ENCODE measurements at places on chromosomes 1 and 21.
A peak's percentile ranks its signal among the peaks of the same experiment; 100 is the strongest.

DNA sequence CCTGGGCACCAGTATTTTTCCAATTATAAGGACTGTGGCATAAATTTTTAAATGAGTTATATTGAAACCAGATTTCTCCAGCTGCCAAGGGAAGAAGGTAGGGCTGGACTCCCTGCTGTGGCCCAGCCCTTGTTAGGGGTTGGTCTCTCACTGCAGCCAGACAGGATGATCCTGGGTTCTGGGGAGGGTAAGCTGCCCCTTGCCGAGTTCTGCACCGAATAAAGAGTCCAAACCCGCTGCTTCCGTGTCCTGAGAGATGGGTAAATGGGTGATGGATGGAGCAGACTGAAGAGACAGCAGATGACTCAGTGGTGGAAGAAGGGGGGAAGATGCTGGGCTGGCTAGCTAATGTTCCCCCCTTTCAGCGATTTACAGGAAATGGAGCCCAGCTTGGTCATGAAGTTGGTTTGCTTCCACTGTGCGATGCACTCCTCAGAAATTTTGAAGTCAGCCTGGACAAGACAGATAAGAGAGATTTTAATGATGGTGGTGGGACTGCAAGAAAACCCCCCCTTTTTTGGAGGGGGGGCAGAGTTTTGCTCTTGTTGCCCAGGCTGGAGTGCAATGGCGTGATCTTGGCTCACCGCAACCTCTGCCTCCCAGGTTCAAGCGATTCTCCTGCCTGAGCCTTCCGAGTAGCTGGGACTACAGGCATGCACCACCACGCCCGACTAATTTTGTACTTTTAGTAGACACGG is 41.4 kb downstream of the YARS1 start:
- DNase-seq = peak; percentile 81

GRCh38 chr1:83781667-83782066 is 217.3 kb downstream of the TTLL7 start:
- DNase-seq = no peak

DNA sequence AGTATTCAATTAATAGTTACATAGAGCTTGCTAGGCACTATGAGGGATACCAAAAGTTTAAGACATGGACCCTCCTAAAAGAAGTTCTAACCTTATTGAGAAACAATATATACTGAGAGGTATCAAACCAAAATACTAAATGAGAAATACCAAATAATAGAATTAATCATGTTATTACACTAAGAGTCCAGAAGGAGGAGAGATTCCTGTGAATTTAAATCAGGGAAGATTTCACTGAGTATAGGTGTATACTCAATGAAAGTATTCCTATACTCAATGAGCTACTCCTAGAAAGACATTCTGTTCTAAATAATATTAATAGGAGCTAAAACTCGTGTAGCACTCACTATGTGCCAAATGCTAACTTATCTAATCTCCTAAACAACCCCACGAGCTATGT is 9.4 kb downstream of the CR1L start:
- no peak for DNase-seq

GRCh38 chr1:236150311-236150955 is 8.1 kb downstream of the GPR137B start:
- no peak for DNase-seq

- DNase-seq = no peak
Measured at GRCh38 chr1:112852276-112852675, 103.7 kb downstream of the SLC16A1 start.

GRCh38 chr1:27548858-27549719 is 54.9 kb downstream of the AHDC1 start:
- DNase-seq = no peak

- DNase-seq = no peak
Measured at GRCh38 chr1:13517193-13517812, 3.5 kb upstream of the LRRC38 start.

DNA sequence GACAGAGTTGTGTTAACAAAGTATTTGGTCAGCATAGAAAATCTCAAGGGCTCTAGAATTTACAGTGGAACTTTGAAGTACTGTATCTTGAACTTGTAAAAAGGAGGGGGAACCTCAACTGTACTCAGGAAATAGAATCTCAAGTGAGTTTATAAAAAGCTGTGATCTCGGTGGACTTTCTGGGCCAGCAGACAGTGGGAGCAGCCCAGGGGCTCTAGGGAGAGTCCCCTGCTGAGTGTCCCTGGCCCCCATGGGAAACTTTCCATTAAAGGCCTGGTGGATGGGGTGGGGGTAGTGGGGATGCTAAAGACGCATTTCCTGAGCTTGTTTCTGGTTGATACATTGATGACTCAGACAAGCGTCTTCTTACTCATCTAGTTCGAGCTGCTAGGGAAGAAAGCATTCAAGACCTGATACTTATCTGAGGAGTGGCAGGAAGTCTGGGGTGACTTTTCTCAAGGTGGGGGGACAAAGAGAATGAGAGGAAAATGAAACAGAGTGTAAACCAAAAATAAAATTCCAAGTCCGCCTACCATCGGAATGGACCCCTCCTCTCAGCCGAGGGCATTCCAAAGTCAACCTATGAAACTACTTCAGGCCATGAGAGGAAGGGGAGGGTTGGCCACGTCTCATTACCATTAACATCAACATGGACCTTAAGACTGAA is 65.5 kb downstream of the NID1 start:
- DNase-seq = peak; percentile 98

- peak; percentile 47 for DNase-seq
Measured at GRCh38 chr1:39076127-39076798, 50.1 kb downstream of the NDUFS5 start.

DNA sequence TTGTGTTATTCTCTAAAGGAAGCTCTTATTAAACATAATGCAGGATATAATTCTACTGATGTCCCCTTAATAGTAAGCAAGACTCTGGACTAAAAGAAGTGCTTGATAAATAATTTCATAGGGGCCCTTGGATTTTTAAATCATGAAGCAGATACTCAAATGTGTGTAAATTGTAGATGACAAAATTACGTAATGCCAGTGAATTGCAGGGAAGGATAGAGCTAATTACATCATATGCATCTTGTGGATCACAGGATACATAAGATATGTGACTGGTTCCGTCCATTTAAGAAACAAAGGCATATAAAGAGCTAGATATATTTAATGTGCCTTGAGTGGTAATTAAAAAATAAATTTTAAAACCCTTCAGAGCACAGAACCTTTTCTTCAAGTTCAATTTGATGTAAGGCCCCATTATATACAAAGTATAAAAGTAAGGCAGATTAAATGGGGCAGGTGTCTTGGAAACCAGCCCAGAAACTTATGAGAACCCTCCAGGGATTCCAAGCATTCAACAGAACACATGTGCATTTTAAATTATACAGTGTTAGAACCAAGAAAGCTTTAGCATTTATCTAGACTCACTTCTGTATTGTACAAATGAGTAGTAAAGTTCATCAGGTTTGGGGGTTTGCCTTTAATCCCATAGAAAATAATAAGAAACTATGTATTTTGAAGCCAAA is 190.4 kb downstream of the NCAM2 start:
- no peak for DNase-seq

DNA sequence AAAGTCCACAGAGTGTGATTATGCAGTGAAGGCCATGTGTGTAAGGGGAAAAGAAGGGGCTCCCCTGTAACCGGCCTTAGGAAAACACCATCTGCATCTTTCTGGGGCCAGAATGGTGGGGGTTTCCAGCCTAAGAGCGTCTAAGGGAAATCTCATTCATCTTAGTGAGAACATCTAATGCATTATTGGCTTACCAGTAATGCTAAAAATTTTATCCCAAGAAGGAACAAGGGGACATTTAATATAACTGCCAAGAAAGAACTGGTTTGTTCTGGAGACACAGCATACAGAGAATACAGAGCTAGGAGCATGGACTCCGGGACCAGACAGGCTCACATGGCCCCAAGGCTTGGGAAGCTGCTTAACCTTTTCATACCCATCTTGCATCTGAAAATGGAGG is 58.3 kb upstream of the DSCAM start:
- DNase-seq = no peak

DNA sequence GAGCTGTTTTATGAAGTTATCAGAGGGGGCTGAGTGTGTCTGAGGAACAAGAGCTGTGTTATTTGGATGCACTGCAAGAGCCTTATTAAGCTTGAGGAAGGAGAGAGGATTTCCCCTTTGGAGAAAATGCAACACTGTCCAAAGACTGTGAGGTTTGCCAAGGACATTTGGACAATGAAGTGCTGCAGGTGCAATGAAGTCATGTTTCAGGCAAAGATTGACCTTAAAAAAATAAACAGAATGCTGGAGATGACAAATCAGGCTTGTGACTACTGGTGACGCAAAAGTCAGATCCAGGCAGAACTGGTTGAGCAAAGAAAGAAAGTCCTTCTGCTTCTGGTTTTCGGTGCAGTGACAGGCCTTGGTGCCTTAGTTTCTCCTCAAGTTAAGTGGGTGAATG is 125.2 kb upstream of the KIAA0040 start:
- DNase-seq = no peak

All from A172 (cell line).